Neural crest cell (in vitro differentiated cells): ENCODE measurements at places on chromosomes 5 and 9.
A peak's percentile ranks its signal among the peaks of the same experiment; 100 is the strongest.

DNA sequence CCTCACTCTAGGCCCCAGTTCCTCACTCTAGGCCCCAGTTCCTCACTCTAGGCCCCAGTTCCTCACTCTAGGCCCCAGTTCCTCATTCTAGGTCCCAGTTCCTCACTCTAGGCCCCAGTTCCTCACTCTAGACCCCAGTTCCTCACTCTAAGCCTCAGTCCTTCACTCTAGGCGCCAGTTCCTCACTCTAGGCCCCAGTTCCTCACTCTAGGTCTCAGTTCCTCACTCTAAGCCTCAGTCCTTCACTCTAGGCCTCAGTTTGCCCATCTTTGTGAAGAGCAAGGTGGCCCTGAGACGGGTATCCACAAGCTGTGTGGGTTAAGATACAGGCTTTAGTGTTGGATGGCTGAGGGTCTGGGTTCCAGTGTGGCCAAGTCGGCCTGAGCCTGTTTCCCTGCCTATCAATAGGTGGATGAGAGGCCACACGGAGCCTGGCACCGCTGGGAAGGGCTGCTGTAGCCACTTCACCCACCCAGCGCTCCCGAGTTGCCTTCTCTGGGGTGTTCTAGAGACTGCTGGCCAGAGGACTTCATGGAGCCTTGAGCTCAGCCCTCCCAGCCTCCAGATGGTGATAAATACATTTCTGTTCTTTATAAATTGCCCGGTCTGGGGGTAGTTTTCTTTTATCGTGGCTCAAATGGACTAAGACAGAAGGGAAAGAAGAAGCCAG lies 150.2 kb downstream of the RXRA start:
- DNase-seq, result no peak

- DNase-seq, result no peak
Measured at GRCh38 chr5:533243-533954, 9.2 kb upstream of the SLC9A3 start.

GRCh38 chr5:133343196-133343595 lies 269.1 kb downstream of the FSTL4 start:
- DNase-seq, result no peak

DNA sequence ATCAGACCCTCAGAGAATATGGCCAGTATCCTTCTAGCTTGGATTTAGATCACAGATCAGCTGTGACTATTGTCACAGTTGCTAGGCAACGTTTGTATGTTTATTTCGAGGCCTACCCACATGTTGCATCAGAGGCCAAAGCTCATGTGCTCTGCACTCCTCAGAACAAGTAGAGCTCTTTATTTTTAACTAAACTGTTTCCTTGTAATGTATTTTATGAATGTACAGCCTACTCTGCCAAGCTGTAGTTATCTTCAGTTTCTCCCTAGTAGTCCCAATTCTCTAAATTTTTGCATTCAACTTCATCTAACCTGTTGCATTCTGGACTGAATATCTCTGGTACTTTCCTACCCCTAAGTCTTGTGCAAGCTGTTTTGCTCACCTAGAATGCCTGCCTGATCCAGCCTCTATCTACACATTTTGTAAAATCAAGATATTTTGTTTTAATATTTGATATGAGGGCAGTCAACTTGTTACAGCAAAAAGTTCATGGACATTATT lies 52.8 kb downstream of the CAST start:
- no peak for DNase-seq

- peak; percentile 61 for DNase-seq
Measured at GRCh38 chr5:36739751-36740221, 133.4 kb downstream of the SLC1A3 start.

- DNase-seq, result no peak
Measured at GRCh38 chr9:7153566-7153965, 395.8 kb downstream of the KDM4C start.

GRCh38 chr5:92644266-92644886 lies 936.6 kb downstream of the NR2F1-AS1 start:
- no peak for DNase-seq

DNA sequence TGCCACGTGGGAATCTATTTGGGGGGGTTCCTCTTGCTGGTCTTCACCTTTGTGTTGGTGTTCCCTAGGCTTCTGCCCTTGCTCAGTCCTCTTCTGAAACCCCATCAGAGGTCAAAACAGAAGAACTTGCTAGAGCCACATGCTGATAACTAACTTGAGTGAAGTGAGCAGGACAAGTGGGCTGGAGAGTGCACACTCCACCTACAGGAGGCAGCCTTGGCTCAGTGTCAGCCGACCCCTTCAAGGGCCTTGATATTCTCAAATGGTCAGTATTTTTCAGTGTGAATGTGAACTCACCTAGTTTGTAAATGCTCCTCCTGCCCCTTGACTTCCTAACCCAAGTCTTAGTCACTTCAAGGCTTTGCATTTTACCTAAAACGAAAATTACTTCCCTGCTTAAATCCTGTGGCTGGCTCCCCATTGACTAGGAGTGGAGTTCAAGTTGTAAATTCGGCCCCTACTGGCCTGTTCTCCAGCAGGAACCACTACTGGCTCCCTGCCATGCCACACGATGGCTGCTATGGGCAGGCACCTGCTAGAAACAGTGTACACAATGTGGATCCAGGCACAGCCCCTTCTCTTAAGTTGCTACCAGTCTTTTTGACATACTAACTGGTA lies 3.6 kb upstream of the SLC1A3 start:
- no peak for DNase-seq

- no peak for DNase-seq
Measured at GRCh38 chr9:37036371-37036775, 2.3 kb upstream of the PAX5 start.

DNA sequence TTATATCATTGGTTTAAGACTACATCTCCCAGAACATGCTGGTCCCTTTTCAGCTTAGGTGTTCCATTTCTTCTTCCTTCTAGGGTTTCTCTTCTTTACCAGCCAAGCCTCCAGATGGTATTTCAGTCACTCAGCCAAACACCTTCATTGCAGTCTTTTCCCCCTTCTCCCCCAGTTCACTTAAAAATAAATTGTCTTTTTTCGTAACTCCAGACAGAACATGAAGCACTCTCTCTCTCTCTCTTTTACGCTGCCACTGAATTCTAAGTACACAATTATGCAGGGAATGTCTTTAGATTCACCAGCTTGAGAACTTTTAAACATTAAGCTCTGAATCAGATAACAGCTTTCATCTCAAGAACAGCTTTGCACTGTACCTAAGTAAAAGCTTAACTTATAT lies 419.7 kb upstream of the BRINP1 start:
- DNase-seq, result no peak

DNA sequence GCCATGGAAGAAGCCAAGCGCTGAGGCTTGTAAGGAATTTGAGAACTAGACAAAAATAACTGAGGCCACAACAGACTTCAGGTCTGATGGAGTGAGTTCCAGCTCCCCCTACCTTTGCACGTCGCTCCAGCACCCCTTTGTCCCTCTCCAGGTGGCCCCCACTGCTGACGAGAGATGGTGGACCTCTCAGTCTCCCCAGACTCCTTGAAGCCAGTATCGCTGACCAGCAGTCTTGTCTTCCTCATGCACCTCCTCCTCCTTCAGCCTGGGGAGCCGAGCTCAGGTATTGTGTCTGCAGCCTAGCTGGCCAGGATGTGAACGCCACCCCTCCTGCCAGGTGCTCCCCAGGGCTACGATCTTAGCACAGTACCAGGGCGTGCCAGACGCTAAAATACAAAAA lies 5.2 kb downstream of the BTNL9 start:
- DNase-seq, result no peak

GRCh38 chr5:87185838-87186237 lies 81.8 kb upstream of the RASA1 start:
- no peak for DNase-seq

DNA sequence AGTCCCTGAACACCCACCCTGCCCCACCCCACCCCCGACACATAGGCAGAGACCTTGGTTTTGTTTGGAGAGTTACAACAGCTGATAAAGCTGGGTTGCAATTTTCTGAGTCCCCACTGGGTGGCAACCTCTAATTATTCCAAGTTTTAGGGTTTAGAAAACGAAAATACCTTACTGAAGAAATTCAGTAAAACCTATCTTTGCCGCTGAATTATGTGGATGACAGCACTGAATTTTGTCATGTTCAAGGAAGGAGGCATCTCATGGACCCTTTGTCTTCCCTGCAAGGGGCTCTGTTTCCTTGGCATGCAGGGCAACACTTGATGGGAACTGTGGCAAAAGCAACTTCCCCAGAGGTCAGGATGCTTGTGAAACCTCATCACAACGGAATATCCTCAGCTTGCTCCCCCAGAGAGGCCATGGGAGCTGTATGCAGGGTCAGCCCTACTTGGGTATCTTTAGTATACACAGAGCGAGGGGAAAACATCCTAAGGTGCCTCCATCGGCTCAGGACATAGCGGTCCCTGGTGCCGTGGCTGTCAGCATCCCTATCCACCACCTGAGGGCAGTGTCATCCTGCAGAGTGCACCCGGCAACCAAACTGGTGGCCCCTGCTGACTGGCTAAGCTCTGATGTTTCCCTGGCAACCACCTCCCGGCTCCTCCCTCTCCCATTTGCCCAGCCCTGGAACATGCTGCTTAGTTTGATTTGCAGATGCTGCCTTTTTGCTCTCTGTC lies 123.1 kb downstream of the RXRA start:
- peak; percentile 86 for DNase-seq

DNA sequence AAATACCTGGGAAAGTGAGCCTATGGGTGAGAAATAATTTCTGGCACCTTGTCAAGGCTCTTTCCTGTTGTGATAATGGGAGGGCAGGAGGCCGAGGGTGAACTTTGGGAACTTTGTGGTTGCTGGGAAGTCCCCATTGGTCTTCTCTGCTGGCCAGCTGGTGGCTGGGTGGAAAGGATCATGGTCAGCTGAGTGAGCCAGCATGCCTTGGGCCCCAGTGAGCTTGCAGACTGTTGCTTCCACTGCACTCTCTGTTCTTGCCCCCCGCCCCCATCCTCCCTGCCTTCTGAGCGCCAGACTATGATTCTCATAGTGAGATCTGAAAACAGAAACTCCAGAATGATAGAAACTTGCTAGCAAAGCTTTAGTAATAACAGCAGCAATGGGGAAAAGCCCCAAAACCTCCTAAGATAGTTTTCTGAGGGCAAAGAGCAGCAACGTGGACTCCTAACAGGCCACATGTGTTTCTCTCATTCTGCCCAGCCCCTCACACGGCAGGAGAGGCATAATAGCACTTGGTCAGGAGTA lies 139.2 kb upstream of the SMARCA2 start:
- no peak for DNase-seq
